ENCODE measurements at places on chromosomes 12 and 14.

GRCh38 chr12:130117701-130118100 is 44.6 kb upstream of the FZD10 start:
- no peaks in the 10 kb centered on the region for H3K36me3 ChIP-seq
- no peaks in the 10 kb centered on the region for H3K27me3 ChIP-seq
- no peak overlapping the region for H3K4me3 ChIP-seq
- no peaks in the 10 kb centered on the region for H3K4me1 ChIP-seq
- H3K27ac ChIP-seq: no peak overlapping the region
- no peak for DNase-seq

DNA sequence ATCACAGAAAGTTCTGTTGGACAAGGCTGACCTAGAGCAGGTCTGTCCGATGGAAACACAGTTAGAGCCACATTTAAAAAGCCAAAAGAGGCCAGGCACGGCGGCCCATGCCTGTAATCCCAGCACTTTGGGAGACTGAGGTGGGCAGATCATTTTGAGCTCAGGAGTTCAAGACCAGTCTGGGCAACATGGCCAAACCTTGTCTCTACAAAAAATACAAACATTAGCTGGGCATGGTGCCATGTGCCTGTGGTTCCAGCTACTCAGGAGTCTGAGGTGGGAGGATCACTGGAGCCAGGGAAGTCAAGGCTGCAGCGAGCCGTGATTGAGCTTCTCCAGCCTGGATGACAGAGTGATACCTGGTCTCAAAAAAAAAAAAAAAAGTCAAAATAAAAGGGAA is 14.9 kb downstream of the UBE3B start:
- no peaks in the 10 kb centered on the region for H3K27me3 ChIP-seq
- no peak overlapping the region for H3K4me3 ChIP-seq
- no peaks in the 10 kb centered on the region for H3K4me1 ChIP-seq
- no peak for DNase-seq
- no peak overlapping the region for H3K27ac ChIP-seq

DNA sequence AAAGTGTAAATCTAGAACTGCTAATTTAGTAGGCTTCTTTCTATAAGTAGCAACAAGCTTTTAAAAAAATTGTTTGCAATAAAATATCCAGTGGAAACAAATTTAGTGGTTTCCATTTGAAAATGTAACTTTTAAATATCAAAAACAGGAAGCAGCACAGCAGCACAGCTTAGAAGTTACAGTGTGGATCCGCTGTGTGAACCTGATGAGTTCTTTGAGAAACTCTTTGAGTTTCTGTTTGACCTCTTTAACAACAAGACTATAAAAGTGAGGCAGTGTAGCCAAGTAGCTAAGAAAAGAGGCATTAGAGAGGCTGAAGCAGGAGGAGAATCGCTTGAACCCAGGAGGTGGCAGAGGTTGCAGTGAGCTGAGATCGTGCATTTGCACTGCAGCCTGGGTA is 178.3 kb downstream of the NAV3 start:
- no peaks in the 10 kb centered on the region for H3K27me3 ChIP-seq
- no peak overlapping the region for H3K4me3 ChIP-seq
- no peak overlapping the region for H3K27ac ChIP-seq
- H3K4me1 ChIP-seq: no peaks in the 10 kb centered on the region
- no peak for DNase-seq

GRCh38 chr12:103851127-103851526 is 10.1 kb upstream of the NT5DC3 start:
- no peak for DNase-seq
- no peaks in the 10 kb centered on the region for H3K27me3 ChIP-seq
- peaks cover 1% of the 10 kb centered on the region for H3K36me3 ChIP-seq
- no peak overlapping the region for H3K27ac ChIP-seq
- no peaks in the 10 kb centered on the region for H3K4me1 ChIP-seq

Data from aorta (tissue), 5 donors.